ENCODE measurements at places on chromosomes 7 and 10. TPM values are rescaled to one million over a fixed set of nuclear protein-coding genes. Genes with fewer than 3 reads are reported as not detected.

DNA sequence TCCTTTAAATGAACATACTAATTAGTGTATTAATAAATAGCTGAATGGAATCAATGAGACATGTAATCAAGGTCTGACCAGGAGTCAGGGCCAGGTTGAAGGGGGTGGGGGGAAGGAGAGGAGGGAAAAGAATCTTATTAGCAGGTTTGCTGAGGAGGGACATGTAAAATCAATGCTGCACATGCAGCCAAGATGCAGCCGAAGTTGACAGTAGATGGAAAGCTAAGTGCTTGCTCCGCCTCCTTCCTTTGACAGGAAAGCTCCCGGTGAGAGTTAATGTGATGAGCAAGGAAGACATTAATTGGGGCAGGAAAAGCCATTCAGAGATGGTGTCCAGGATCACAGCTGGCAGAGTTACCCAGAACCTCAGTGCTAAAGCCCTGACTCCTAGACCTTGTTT is 24.4 kb downstream of the PLXNA4 start:
- no peak for DNase-seq

DNA sequence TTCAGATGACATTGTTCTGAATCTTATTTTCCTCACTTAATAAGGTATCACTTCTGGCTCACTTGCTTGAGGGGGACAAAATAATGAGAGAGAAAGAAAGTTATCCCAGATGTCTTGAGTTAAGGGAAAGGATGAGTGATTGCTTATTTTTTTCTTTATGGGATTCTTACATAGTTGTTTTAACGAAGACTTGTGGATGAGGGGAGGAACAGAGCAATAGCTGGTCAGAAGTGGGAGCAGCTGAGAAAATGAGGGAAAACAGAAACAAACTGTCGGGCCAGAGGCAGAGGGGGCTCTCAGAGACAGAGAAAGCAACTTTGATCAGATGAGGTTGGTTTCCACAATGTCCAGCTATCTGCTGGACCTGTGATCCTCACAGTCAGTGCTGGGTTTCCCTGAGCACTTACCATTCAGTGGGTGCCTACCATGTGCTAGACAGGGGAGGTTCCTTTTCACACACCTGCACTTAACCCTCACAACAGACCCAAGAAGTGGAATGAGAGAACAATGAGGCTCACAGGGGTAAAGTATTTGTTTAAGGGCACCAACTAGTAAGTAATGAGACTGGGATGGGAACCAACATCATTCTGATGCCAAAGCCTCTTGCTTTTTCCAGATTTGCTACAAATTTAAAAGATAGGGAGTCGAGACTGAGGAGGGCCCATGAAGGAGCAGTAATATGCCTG is 64.2 kb downstream of the BICC1 start:
- DNase-seq, result no peak

- no peak for DNase-seq
Measured at GRCh38 chr10:95837356-95837776, 70.4 kb upstream of the CC2D2B start.

- DNase-seq, result no peak
Measured at GRCh38 chr10:11074536-11075267, 57.0 kb downstream of the CELF2 start.

- DNase-seq, result no peak
Measured at GRCh38 chr7:41162612-41163011, 540.3 kb downstream of the INHBA start.

- no peak for DNase-seq
Measured at GRCh38 chr10:26741368-26741767, 43.9 kb downstream of the PDSS1 start.

- DNase-seq, result no peak
Measured at GRCh38 chr10:968546-969199, 19.6 kb upstream of the GTPBP4 start.

DNA sequence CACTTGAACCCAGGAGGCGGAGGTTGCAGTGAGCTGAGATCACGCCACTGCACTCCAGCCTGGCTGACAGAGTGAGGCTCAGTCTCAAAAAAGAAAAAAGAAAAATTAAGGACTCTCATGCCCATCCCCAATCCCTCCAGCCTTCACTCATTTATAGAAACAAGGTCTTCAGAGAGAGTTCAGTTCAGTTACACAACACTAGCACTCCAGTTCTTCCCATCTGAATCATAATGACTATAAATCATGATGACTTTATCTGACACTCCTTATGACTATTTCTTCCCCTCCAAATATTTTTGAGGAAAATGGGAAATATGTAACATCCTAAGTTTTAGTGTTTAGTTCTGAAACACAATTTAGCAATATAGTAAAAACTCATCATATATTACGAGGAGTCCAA is 107.4 kb upstream of the LSM8 start:
- no peak for DNase-seq

GRCh38 chr7:38311329-38311937 is 38.0 kb upstream of the TARP start:
- peak; percentile 81 for DNase-seq

- DNase-seq, result no peak
Measured at GRCh38 chr7:88229302-88229995, 9.6 kb upstream of the SRI start.

DNA sequence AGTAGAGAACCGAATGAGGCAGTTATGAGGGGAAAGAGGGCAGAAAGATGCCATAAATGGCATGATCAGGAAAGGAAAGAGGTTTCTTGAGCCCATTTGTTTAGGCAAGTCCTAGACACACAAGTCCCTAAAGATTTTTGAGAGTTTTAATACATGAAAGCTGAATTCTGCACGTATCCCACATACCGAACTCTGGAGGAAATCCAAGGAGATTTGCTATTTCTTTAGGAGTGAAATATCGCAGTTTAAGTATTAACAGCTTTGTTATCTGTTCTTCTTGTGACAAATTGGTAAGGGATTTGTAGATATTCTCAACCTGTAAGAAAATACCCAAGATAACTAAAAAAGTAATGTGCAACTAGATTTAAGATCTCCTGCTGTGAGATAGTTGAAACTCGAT is 23.7 kb upstream of the CUBN start:
- DNase-seq, result no peak

DNA sequence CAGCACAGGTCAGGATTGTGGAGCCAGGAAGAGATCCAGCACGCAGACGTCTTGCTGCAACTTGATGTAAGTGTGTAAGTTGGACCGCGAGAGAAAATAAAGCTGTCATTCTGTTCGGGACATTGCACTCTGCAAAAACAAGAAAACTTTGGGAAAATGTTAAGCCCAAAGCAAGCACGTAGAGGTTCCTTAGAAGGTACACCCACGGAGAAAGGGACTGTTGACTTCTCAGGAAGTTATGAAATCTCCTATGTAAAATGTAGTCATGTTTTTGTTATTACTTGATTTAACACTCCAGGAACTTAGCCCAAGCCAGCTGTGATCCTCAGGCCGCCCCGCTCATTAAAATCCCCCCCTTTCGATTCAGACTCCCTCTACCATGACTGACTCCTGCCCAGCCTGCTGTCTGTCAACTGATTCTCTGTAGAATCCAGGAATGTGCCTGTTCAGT is 196.1 kb upstream of the TCF7L2 start:
- no peak for DNase-seq

DNA sequence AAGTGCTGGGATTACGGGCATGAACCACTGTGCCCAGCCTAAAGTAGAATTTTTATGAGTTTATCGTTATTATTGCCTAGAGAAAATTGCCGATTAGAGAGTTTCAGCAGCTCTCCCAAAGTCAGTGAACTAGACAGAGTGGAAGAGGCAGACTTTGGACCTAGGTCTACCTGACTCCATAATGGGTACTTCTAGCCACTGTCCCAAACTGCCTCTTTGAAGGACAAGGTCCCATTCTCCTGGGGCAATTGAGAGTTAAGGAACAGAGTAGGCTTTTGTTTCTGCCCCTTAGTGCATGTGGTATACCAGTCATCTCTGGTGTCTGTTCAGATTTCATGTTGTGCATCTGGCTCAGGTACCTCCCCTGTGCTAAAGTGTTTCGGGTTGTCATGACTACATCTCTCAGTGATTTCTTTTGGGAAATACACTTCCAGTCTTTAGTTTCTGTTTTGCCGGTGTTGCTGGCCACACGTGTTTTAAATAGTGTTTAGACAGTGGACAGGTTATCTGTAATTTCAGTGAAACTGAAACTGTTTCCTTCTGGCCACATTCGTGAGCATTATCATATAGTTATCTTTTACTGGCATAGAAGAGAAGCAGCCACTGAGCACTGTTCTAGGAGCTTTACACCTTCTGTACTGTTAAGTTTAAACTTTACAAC is 4.7 kb downstream of the TMEM236 start:
- DNase-seq, result no peak

DNA sequence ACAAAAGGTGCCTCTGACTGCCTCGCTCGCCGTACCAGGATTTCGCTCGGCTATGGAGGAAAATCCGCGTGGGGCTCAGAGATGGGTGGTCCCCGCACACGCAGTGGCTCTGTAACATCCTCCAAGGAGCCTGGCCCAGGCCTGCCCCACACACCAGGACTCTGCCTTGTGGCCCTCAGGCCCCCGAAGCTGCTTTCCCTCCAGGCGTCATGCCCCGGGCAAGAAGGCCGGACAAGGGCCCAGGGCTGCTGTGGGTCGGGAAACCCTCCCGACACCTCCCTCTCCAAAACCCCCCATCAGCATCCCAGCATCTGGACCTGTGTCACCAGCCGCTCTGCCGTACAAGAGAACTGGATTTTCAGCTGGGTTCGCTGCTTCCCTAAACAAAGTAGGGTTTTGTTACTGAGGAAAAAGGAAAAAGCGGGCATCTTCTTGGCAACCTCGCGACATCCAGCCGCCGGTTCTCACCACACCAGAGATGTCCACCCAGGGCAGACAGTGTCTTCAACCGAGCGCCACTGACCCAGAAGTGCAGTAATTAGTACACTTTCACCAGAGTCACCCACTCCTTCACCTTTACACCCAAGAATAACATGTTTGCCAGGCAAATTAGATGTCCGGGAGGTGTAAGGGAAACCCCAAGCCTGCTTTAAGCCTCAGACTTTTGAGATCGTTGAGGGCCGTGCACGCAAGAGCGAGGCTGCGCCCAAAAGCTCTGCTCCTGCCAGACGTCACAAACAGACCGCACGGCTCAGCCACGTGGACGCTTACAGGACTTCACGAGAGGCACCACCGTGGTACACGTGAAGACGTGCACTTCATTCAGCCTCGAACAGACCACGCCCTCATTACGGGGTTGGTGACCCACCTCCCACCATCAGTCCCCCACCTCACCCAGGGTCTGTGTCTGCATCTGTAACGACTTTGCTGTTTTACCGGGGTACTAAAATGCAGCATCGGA is 62.2 kb downstream of the DIP2C start:
- DNase-seq, result no peak

DNA sequence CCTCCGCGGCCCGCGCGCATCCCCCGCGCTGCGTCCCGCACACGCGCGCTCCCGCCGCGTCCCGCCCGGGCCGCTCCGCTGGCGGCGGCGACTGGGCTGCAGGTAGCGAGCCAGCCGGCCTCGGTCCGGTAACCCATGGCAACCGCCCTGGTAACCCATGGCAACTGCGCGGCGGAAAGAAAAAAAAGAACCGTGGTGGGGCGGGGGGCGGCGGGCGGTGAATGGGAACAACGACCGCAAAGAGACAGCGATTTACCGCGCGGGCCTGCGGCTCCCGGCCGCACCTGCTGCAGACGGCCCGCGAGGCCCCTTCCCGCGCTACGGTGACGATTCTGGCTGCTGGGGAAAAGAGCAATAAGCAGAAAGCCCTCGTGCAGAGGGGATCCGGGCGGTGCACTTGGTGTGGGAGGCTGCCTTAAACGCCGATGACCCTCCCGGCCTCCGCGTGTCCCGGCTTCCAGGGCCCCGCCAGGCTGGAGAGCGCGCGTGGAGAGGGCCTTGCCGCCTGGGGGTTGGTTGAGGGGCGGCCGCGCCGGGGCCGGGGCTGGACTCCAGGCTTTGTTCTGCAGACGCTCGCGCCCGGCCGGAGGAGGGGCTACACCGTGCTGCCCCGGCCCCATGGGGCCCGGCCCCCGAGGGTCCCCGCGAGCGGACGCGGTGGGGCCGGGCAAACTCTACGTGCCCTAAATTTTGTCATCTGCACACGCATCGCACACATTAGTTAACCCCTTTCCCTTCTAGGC is 84.7 kb downstream of the SNX10 start:
- peak; percentile 77 for DNase-seq

- DNase-seq, result no peak
Measured at GRCh38 chr10:5683065-5683464, 1.6 kb upstream of the TASOR2 start.

GRCh38 chr7:133744451-133744850 is 382.7 kb upstream of the LRGUK start:
- no peak for DNase-seq

DNA sequence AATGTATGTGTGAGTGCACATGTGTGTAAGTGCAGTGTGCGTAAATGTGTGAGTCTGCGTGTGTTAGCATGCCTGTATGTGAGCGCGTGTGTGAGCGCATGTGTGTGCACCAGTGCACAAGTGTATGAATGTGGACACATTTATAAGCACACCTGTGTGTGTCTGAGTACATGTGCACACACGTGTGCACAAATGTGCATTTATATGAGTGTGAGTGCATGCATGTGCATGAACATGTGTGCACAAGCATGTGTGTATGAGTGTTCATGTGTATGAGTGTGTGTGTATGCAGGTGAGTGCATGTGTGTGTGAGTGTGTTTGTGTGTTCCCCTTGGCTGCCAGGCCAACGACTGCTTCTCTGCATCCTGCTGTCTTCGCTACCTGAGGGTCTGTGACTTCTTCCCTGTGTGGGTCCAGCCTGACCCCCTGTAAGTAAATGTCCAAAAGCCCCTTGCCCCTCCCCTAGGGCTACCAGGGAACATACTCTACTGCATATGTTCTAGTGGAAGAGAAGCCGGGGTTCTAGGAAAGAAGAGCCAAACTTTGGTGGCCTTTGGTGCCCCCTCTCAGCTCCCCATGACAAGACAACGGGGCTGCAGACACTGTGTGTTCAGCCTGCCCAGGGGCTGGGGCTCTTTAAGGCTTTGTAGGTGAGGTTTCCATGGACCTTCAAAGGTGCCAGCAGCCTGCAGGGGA is 17.0 kb downstream of the GOLGA7B start:
- DNase-seq, result no peak

DNA sequence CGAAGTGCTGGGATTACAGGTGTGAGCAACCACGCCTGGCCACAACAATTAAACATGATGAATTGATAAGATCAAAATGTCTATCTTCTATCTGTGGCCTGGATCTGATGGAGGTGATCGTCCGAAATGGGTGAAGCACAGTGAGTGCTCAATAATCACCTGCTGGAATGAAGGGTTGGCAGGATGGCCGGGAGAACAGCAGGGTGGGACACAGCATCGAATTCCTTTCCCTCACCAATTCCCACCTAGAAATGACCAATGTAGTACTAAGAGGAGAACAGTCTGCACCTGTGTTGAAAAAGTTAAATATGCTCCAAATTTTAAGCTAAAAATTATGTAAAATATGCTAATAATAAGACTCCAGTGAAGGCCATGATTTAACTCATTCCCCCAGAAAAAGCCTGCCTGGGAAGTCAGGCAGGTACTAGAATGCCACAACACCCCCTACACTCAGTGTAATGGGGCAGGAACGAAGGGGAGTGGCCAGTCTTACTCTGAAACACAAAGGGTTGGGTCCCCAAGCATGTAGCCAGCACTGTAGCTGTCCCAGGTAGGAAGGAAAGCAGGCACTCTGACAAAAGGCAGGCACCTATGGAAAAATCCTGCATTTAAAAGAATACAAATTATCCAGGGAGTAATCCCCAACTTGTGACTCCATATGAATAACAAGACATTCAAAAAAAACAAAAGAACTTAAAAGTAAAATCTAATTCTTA is 110.3 kb downstream of the VPS41 start:
- DNase-seq, result no peak

GRCh38 chr7:106112972-106113421 is 885 bp upstream of the SYPL1 start:
- no peak for DNase-seq

The DPP6 gene
- not detected for total RNA-seq

The TAS2R5 gene
- 5.0 TPM for total RNA-seq

The ZNF503 gene
- 15.7 TPM for total RNA-seq

The CALCR gene
- not detected for total RNA-seq

The COL1A2 gene
- total RNA-seq, result 844 TPM

The SDK1 gene
- 20.0 TPM for total RNA-seq

The LEP gene
- 0.97 TPM for total RNA-seq
